ENCODE measurements at places on chromosomes 7 and 10. TPM values are rescaled to one million over a fixed set of nuclear protein-coding genes. Genes with fewer than 3 reads are reported as not detected.
A peak's percentile ranks its signal among the peaks of the same experiment; 100 is the strongest.

DNA sequence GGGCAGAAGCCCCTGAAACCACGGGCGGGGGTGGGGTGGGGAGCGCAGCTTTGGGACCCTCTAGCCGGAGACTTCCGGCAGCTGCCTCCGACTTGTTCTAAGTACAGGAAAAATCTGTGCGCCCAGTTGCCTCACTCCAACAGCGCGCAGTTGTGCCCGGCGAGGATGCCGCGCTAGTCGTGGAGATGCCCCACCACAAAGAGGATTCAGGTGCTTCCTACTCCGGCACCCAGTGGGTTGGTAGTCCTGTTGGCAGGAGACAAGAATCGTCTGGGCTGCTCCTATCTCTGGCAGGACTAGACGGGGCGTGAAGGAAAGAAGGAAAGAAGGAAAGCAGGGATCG, 465 bp upstream of the NPY start:
- no peak for DNase-seq
- no peak overlapping the region for H3K4me3 ChIP-seq
- no peaks in the 10 kb centered on the region for H3K4me1 ChIP-seq
- no peaks in the 10 kb centered on the region for H3K36me3 ChIP-seq

- H3K36me3 ChIP-seq: no peaks in the 10 kb centered on the region
- H3K4me1 ChIP-seq: no peaks in the 10 kb centered on the region
- no peaks in the 10 kb centered on the region for H3K27me3 ChIP-seq
- no peak overlapping the region for H3K4me3 ChIP-seq
Observed at GRCh38 chr7:83559887-83560286, 89.1 kb downstream of the SEMA3E start.

GRCh38 chr10:112438356-112438755, 8.4 kb downstream of the ZDHHC6 start:
- no peak overlapping the region for H3K4me3 ChIP-seq
- no peaks in the 10 kb centered on the region for H3K27me3 ChIP-seq
- no peak for DNase-seq
- no peaks in the 10 kb centered on the region for H3K36me3 ChIP-seq
- H3K27ac ChIP-seq: no peak overlapping the region

GRCh38 chr10:7082967-7083366, 327.9 kb downstream of the SFMBT2 start:
- DNase-seq: no peak
- no peaks in the 10 kb centered on the region for H3K27me3 ChIP-seq
- H3K4me1 ChIP-seq: no peaks in the 10 kb centered on the region
- H3K36me3 ChIP-seq: no peaks in the 10 kb centered on the region

DNA sequence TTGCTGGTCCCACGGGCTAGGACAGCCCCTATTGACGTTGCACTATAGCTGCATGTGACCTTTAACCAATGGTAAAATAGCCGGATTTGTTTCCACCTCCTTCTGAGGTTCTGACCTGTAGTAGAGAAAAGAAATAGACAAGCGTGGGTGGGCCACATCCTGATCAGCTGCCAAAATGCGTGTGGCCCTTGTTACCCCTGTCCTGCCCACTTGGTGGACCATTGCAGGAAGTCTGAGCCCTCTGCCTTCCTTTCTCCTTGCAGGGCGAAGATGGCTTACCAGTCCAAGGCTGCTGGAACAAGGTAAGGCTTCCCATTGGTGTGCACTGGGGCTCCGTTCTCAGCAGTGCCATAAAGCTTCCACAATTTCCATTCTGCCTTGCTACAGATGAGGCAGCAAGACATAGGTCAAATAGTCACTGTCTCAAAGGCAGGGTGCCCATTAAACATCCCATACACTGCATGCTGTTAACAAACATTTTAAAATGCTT, 95.9 kb upstream of the MACROH2A2 start:
- no peak overlapping the region for H3K4me3 ChIP-seq
- no peak overlapping the region for H3K27ac ChIP-seq
- H3K27me3 ChIP-seq: peaks cover 3% of the 10 kb centered on the region
- DNase-seq: no peak
- H3K36me3 ChIP-seq: no peaks in the 10 kb centered on the region
- no peaks in the 10 kb centered on the region for H3K4me1 ChIP-seq

GRCh38 chr10:99519690-99520039, 13.1 kb upstream of the NKX2-3 start:
- H3K4me1 ChIP-seq: peaks cover 4% of the 10 kb centered on the region
- no peak overlapping the region for H3K27ac ChIP-seq
- H3K36me3 ChIP-seq: no peaks in the 10 kb centered on the region

- H3K36me3 ChIP-seq: no peaks in the 10 kb centered on the region
- no peak overlapping the region for H3K4me3 ChIP-seq
- no peaks in the 10 kb centered on the region for H3K27me3 ChIP-seq
- no peak for DNase-seq
Observed at GRCh38 chr10:68804692-68805091, 22.6 kb upstream of the STOX1 start.

- no peaks in the 10 kb centered on the region for H3K36me3 ChIP-seq
- no peaks in the 10 kb centered on the region for H3K27me3 ChIP-seq
- no peaks in the 10 kb centered on the region for H3K4me1 ChIP-seq
- no peak overlapping the region for H3K27ac ChIP-seq
- no peak overlapping the region for H3K4me3 ChIP-seq
- DNase-seq: no peak
Observed at GRCh38 chr10:51117794-51118193, 43.5 kb downstream of the PRKG1 start.

DNA sequence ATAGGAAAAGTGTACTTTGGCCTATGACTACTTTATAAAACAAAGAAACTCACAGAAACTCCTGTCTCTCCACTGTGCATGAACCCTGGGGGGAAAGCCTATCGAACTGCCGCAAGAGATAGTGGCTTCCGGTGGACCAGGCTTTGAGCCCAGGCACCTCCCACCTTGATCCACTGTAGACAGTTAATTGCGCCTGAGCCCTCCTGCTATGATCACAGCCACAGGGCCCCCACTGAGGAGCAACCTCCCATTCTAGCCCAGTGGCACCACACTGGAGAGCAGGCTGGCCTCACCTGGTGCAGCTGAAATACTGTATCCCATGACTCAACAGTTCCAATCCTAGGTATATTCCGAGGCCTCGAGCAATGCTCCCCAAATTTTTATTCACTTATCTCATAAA, 98.8 kb downstream of the COBL start:
- H3K4me1 ChIP-seq: no peaks in the 10 kb centered on the region
- H3K27ac ChIP-seq: no peak overlapping the region
- DNase-seq: no peak
- H3K4me3 ChIP-seq: no peak overlapping the region
- H3K27me3 ChIP-seq: no peaks in the 10 kb centered on the region
- H3K36me3 ChIP-seq: peaks cover 2% of the 10 kb centered on the region

- H3K27me3 ChIP-seq: no peaks in the 10 kb centered on the region
- peak; percentile 64 for DNase-seq
- no peak overlapping the region for H3K4me3 ChIP-seq
- H3K36me3 ChIP-seq: no peaks in the 10 kb centered on the region
Observed at GRCh38 chr10:95864906-95865813, 42.6 kb upstream of the CC2D2B start.

DNA sequence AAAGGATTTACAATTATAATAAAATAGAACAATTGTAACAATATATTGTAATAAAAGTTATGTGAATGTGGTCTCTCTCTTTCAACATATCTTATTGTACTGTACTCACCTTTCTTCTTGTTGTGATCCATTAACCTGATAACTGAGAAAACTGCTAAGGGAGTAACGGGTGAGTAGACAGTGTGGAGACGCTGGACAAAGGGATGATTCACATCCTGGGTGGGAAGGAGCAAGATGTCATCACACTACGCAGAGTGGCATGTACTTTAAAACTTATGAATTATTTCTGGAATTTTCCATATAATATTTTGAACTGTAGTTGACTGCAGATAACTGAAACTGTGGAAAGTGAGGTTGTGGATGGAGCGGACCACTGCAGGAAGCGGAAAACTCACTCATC, 91.2 kb upstream of the PLPP4 start:
- H3K36me3 ChIP-seq: no peaks in the 10 kb centered on the region
- H3K27ac ChIP-seq: no peak overlapping the region
- no peaks in the 10 kb centered on the region for H3K27me3 ChIP-seq
- no peaks in the 10 kb centered on the region for H3K4me1 ChIP-seq
- no peak overlapping the region for H3K4me3 ChIP-seq

- H3K4me3 ChIP-seq: no peak overlapping the region
- H3K36me3 ChIP-seq: no peaks in the 10 kb centered on the region
- H3K27ac ChIP-seq: peak overlapping the region; percentile 92
Observed at GRCh38 chr7:55307123-55307916, 57.8 kb upstream of the LANCL2 start.

GRCh38 chr7:27997188-27997707, 183.3 kb downstream of the JAZF1 start:
- no peaks in the 10 kb centered on the region for H3K27me3 ChIP-seq
- no peak overlapping the region for H3K27ac ChIP-seq
- no peak overlapping the region for H3K4me3 ChIP-seq
- no peaks in the 10 kb centered on the region for H3K4me1 ChIP-seq
- no peak for DNase-seq
- H3K36me3 ChIP-seq: no peaks in the 10 kb centered on the region

DNA sequence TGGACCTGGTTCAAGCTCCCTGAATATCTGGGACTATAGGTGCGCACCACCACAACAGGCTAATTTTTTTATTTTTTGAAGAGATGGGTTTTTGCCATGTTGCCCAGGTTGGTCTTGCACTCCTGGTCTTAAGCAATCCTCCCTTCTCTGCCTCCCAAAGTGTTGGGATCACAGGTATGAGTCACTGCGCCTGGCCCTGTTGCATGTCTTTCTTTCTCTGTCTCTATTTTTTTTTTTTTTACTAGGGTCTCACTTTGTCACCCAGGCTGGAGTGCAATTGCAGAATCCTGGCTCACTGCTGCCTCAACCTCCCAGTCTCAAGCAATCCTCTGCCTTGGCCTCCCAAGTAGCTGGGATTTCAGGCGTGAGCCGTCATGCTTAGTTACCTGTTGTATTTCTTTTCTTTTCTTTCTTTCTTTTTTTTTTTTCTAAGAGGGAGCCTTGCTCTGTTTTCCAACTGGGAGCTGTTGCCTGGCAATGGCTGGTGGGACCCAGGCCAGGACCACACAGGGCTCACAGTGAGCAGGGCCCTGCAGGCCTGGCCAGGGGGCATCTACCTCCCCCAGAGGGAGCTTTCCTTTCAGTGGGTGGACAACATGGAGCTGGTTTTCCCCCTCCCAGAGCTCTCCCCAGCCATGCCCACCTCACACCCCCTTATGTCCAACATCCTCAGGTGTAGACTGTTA, 6.0 kb downstream of the MYL7 start:
- DNase-seq: no peak
- no peak overlapping the region for H3K27ac ChIP-seq
- H3K4me1 ChIP-seq: peaks cover 15% of the 10 kb centered on the region
- H3K36me3 ChIP-seq: no peaks in the 10 kb centered on the region
- no peak overlapping the region for H3K4me3 ChIP-seq
- no peaks in the 10 kb centered on the region for H3K27me3 ChIP-seq

DNA sequence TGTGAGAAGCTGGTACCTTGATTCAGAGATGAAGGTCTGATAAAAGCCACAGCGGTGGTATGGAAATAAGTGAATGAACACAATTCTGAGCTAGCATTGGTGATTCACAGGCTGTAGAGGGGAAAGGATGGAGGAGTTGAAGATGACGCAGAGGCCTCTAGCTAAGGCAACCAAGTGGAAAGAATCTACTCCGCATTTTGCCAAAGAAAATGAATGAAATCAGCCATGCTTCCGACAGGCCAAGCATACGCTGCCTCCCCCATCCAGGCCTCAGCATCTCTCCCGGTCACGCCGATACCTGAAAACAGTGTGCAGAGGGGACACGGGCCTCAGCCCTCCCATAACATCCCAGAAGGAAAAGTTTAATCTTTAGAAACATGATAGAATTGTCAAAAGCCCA, 124.3 kb upstream of the UNC5B start:
- H3K27me3 ChIP-seq: no peaks in the 10 kb centered on the region
- no peaks in the 10 kb centered on the region for H3K4me1 ChIP-seq
- peak; percentile 12 for DNase-seq
- H3K36me3 ChIP-seq: no peaks in the 10 kb centered on the region
- H3K27ac ChIP-seq: no peak overlapping the region
- H3K4me3 ChIP-seq: no peak overlapping the region

DNA sequence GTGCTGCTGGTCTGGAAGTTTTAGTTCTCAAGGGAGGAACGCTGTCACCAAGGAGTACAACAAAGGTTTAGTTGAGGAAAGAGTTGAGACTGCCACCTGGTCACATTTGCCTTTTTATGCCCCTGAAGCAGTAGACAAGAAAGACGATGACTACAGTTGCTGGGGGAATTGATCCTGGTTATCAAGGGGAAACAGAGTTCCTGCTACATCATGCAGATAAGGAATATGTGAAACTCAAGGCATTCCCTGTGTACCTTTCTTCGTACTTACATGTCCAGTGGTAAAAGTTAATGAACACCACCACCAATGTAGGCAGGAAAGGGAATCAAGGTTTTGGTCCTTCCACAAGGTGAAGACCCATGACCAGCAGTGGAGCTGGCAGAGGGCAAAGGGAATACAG, 31.8 kb downstream of the SLC35B4 start:
- no peaks in the 10 kb centered on the region for H3K4me1 ChIP-seq
- DNase-seq: no peak
- no peaks in the 10 kb centered on the region for H3K36me3 ChIP-seq
- no peaks in the 10 kb centered on the region for H3K27me3 ChIP-seq

DNA sequence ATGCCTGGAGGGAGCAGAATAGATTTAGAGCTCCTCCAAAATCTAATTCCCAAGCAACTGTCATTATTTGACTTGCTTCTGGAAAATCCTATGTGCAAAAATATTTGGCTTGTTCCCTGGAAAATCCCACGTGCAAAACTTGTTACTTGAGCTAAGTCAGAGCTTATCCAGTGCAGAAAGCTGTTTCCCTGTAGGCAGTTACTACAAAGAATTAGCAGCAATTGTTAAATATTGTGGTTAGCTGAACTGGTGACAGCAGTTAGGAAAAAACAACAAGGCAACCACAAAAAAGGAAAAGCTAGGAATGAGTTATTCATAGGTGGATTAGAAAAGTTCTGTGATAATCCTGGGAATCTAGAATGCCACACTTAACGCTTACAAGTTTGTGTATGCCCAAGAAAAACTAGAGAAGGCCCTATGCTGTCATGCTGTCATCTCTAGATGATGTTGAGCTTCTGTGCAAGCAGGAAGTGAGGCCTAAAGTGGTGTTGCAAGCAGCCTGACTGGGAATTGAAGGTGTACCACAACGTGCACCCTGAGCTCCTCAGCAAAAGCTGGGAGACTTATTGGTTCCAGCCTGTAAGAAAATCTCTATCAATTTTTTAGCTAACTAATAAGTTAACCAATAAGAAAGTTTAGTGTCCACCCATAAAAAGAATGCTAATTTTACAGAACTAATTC, 738.6 kb upstream of the LRRTM3 start:
- no peak for DNase-seq
- no peak overlapping the region for H3K4me3 ChIP-seq
- H3K27ac ChIP-seq: no peak overlapping the region
- no peaks in the 10 kb centered on the region for H3K36me3 ChIP-seq
- H3K27me3 ChIP-seq: no peaks in the 10 kb centered on the region
- H3K4me1 ChIP-seq: peaks cover 10% of the 10 kb centered on the region

GRCh38 chr10:89037096-89037495, 46.5 kb downstream of the FAS start:
- H3K36me3 ChIP-seq: no peaks in the 10 kb centered on the region
- DNase-seq: no peak
- no peaks in the 10 kb centered on the region for H3K4me1 ChIP-seq
- H3K27ac ChIP-seq: no peak overlapping the region
- no peak overlapping the region for H3K4me3 ChIP-seq
- H3K27me3 ChIP-seq: no peaks in the 10 kb centered on the region

FAM237B gene
- not detected for total RNA-seq

CACNB2 gene
- total RNA-seq: 0.98 TPM

TRIM73 gene
- total RNA-seq: 0.86 TPM

STEAP1B gene
- 1.7 TPM for total RNA-seq

MNX1 gene
- 36.5 TPM for total RNA-seq

SLF2 gene
- total RNA-seq: 25.2 TPM

FEZF1 gene
- not detected for total RNA-seq

MYOZ1 gene
- 0.35 TPM for total RNA-seq

SNCG gene
- not detected for total RNA-seq

TAS2R3 gene
- 2.3 TPM for total RNA-seq

CTAGE4 gene
- total RNA-seq: not detected

ZKSCAN1 gene
- 47.5 TPM for total RNA-seq

DKK1 gene
- 1,709 TPM for total RNA-seq

FBXO24 gene
- total RNA-seq: 1.5 TPM

All from Caco-2 (cell line).